Sigmoid colon (tissue), 7 donors: ENCODE measurements at places on chromosomes 5 and 9. TPM values are rescaled to one million over a fixed set of nuclear protein-coding genes. Genes with fewer than 3 reads are reported as not detected.

DNA sequence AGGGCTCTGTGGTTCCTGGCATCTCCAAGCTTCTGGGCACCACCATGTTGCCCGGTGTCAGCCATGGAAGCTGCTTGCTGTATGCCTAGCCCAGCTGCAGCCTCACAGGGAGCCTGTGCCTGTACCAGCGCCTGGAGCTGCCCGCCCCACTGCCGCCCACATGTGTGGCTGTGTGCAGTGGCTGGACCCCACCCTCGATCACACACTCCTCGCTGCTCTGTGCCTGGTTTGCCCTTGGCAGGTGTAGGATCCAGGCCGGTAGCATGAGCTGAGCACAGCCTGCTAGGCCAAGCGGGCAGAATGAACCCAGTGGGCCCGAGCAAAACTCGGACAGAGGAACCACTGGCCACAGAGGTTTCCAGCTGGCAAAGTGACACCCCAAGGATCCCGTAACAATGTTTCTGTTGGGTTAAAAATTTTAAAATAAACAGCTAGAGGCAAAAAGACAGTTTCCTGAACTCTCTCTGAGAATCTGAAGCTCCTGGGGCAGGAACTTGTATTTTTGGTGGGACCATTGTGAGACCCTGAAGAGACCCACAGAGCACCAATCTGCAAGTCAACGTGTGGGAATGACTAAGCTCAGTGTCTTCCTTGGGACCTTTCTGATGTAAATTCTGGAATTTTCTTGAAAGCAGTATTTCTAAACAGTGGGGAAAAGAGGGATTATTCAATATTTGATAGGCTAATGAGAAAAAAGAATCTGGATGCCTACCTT, 73.1 kb upstream of the CCDC112 start:
- DNase-seq: no peak

DNA sequence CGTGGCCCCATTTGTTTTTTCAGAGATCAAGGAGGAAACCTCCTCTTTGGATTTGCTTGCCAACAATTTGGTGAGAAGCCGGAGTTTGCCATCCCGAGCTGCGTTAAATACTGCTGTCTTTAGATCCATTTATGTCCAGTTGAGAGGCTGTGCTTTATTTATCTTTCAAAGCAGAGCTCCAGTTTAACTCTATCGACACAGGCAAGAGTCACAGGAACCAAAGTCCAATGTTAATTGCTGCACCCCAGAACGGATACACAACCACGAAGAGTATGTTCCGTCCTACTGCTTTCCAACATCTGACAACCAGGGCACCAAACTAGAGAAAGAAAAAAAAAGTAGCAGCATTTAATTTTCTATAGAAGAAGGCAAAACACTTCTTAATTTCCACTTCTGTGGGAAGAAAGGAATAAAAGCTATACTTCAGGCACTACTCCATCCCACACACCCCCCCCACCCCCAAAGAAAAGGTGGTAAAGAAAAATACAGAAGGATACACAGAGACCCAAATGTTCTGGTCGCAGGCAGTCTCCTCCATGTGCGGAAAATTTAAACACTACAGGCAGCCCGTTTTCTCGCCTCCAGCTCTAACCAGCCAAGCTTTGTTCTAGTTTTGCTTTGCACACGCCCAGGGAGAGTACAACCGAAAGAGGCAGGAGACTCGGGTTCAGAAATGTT, 1.1 kb downstream of the FEM1C start:
- no peak for DNase-seq

DNA sequence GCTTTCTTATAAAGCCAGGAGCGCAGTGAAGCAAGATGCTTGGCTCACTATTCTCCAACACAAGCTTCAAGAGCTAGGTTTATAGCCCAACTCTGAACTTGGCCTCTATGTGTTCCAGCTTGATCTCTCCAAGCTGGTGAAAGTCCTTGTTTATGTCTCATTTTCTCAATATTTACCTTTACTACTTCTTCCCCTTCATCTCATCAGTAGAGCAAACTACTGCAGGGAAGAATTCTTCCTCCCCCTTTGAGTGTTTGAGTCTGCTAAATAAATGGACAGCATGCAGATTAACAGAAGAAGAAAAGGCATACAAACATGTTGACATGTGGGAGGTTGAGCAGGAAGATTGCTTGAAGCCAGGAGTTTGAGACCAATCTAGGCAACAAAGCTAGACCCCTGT, 460.7 kb downstream of the ZNF608 start:
- no peak for DNase-seq

GRCh38 chr5:62376064-62376463, 27.6 kb downstream of the DIMT1 start:
- no peak for DNase-seq

DNA sequence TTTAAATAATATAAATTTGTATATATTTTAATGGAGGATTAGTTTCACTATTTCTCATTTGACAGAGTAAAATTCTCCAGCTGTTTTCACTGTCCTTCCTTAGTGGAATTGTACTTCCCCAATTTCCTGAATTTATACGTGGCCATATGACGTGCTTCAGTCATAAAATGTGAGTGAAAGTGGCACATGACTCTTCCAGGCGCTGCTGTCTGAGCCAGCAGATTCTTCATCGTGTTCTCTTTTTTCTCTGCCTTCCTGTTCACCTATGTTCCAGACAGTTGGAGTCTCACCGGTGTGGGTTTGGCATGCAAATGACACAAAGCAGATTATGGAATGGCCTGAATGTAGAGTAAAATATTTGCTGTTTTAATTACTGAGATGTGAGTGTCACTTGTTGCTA, 684.1 kb downstream of the SEMA5A start:
- no peak for DNase-seq

The DMRT3 gene
- polyA plus RNA-seq: not detected

DNA sequence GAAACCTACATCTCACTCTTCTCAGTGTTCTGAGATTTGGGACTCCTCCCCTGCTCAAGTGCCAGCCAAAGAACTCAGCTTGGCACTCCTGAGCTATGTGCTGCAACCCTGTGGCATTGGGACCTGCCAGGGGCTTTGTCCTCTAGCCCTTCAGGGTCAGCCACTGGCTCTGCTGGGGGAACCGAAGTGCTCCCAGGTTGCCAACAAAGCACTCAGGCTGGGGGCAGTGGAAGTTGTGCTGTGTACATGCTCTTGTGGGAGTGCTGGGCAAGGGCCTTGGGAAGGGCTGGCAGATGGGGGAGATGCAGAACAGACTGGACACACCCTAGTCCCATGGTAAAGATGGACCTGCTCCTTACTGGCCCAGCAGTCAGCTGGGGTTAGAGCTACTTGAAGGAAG, 498.6 kb downstream of the CAAP1 start:
- DNase-seq: no peak
